ENCODE measurements at places on chromosomes 1 and 21.

GRCh38 chr1:30891227-30891552, 17.4 kb downstream of the SDC3 start:
- DNase-seq = no peak

DNA sequence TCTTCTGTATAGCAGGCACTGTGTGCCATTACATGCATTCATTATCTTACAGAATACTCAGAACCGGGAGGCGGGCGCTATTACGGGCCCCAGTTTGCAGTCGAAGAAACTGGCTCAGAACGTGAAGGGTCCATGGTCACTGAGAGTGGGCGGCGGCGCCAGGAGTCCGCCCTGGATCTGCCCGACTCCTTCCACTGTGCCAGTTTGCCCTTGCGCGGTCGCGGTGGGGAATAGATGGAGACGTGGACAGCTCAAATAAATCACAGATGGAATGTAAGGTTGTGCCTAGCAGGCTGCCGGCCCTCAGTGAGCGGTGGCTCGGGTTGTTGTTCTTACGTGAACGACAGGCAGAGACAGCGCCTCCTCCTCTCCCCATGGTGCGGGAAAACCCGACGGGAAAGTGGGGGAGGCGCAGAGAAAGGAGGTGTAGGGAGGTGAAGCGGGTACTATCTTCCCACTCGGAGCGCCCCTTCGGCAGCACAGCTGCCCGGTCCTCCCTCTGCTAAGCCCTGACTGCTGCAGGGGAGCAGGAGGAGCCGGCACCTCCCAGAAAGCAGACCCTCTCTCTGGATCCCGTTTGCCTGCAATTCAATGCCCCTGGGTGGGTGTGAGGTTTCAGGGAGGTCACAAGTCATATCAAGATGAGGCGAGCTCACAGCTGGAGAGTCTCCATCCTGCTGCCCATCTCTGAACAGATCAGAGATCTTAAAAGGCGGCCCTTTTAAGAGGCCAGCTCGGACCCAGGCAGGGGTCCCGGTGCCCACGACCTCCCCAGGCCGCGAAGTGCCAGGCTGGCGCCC, 1.1 kb downstream of the COL9A2 start:
- peak; percentile 47 for DNase-seq

- DNase-seq = no peak
Observed at GRCh38 chr21:45200581-45201296, 87.0 kb downstream of the POFUT2 start.

DNA sequence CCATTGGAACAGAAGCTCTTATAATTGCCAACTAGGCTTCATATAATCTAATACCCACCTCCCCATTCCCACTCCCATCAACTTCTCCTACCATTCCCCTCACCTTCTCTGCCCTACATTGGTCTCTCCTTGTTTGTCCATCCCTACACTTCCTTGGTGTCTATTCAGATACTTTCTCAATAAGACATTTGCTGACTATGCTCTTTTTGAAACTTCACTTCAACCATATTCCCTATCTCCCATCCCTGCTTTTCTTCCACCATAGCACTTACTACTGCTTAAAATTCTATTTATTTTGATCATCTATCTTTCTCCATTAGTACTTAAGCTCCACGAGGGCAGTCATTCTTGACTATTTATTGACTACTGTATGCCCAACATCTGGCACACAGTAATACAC, 40.4 kb downstream of the CD160 start:
- DNase-seq = no peak

DNA sequence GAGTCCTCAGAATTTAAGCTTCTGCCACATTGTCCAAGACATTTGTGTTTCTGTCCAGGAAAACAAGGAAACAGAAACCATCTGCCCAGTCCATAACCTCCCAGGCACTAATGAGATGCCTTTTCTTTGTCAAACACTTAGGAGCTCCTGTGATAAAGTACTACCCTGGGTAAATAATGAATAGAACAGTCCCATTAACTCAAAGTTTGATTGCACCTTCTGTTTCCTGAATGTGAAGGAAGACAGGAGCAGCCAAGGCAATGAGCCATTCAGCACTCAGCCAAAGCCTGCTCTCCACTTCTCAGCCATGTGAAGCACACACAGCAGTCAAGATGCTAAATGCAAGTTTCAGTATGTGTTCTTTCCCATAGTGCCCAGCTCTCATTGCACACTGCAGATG, 199.8 kb downstream of the SEC16B start:
- no peak for DNase-seq

GRCh38 chr21:43297989-43298388, 128.9 kb downstream of the SIK1 start:
- DNase-seq = no peak

DNA sequence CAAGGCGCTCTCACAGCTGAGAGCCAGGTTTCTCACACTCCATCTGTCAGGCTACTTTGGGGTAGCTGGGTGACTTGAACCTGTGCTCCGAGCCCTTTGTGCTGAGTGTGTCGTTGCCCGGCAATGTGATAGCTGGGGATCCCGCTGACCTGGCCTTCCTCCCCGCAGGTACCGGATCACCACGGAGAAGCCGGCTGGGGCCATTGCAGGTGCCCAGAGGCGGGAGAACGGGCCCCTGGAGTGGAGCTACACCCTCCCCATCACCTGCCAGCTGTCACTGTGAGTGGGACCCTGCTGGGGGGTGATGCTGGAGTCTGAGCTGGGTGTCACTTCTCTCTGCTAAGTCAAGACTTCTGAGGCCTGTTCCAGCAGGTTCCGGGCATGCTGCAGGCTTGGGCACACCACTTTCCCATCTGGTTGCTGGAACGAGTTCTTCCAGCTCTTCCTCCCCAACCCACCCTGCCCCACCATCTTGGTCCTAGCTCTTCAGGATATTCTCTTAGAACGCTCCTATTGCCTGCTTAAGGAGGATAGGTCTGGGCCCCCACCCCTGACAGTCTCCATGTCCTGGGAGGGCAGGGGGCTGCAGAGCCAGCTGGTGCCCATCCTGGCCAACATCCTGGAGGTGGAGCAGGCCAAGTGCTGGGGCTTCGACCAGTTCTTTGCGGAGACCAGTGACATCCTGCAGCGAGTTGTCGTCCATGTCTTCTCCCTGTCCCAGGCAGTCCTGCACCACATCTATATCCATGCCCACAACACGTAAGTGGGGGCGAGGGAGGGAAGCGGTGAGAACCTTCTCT, 7.5 kb downstream of the IKBKE start:
- DNase-seq = no peak

- DNase-seq = peak; percentile 35
Observed at GRCh38 chr1:6491480-6491962, at the start of gene PLEKHG5. Gene PLEKHG5, minus strand, starts transcription at chr1:6491667. Its CDS starts 14,096 bp downstream, at chr1:6477571.

Data from activated CD4-positive, alpha-beta T cell treated with anti-CD3 and anti-CD28 coated beads for 48 hours (primary cell).